NCI-H187 (cell line): ENCODE measurements at places on chromosomes 13 and 19.

- no peak for DNase-seq
These were observed 77.2 kb upstream of the ARHGEF7 start for GRCh38 chr13:111037927-111038326.

DNA sequence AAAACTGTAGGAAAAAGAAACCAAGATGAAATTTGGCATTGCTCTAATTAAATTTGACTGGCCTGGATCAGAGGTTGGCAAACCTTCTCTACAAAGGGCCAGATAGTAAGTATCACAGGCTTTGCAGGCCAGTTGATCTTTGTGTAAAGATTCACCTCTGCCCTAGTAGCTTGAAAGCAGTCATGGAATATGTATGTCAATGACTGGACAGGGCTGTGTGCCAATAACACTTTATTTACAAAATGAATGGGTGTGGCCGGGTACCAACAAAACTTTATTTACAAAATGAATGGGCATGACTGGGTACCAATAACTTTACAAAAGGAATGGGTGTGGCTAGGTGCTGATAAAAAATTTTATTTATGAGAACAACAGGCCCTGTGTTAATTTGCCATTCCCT is 20.0 kb downstream of the SIN3B start:
- DNase-seq: no peak

GRCh38 chr13:71503781-71504180 is 363.2 kb downstream of the DACH1 start:
- DNase-seq: no peak

DNA sequence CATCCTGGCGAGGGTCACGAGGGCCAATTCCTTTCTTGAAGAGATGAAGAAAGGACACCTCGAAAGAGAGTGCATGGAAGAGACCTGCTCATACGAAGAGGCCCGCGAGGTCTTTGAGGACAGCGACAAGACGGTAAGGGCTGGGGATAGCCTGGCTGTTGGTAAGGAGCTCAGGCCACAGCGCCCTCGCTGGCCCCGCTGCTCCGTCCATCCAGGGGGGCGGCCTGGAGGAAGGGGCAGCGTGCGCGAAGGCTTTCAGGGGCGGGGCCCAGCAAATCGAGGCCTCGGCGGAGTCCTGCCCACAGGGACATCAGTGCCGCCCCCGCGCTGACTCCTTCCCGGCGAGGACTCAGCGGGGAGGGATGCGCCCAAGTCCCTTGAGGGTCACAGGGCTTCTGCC is 6.9 kb downstream of the F10 start:
- DNase-seq: no peak

- DNase-seq: no peak
These were observed 500 bp upstream of the IFI30 start for GRCh38 chr19:18173054-18173571.

DNA sequence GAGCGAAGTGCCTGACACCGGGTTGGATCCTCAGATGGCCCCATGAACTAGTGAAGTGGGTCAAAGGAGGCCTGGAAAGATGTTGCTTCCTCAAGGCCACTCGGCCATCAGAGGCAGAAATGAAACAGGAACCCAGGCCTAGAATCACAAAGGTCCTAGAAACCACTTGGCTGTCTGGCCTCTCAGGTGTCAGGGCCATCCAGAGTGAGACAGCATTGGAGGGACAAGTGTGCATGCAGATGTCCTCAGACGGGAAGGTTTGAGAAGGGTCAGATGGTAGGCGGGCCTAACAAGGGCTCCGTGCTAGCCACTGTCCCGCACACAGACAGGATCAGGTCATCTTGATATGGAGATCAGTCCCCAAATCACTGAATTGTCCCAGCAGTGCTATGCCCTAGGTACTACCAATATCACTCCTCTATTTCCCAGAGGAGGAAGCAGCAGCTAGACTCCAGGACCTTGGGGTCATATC is 14.3 kb downstream of the CCDC97 start:
- no peak for DNase-seq

GRCh38 chr19:33394723-33395560 is 21.4 kb downstream of the CEBPG start:
- DNase-seq: no peak

GRCh38 chr19:36775768-36776167 is 3.2 kb upstream of the ZNF850 start:
- DNase-seq: no peak

DNA sequence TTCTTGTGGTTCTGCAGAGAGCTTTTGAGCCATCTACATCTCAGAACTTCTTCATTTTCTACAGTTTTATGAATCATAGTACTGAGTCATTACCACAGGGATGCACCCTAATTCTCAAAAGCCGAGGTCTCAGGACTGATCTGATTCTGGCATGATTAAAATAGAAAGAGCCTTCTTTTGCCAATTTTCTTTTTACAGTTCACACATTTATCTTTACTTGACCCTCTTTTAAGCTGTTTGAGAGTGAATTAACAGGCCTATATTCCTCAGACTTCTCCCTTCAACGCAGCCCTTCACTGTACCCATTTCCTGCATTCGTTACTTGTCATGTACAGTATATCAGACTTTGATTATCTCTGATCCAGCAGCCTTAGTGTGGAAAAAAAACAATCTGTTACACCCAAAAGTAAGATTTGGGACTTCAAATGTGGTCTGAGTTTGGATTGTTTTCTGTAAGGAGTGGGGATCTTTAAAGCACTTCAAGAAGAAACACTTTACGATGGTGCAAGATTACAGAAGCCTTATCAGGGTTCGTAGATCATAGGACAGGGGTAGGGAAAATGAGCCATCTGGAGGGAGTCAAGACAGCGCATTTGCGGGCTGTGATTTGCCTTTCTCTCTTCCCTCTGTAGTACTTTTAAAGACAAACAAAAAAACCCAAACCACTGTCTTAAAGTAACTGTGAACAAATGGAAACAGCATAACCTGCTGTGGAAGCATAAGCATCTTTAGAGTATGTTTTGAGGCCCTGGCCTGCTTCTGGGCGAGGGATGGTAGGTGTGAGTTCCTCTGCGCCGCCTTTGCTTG is 15.3 kb upstream of the GPR183 start:
- no peak for DNase-seq

DNA sequence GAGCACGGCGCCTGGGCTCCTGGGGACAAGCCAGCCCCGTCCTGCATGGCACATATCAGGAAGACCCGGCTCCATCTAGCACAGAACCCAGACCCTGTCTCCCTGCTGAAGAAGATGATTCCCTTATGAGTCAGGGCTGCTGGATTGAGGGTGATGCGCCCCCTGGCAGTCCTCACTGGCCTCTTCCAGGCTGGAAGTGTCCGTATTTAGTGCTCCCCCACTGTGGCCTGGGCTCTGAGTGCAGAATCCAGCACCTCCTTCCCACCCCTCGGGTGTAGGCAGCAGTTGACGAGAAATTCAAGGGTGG is 14.9 kb downstream of the COMP start:
- no peak for DNase-seq

- no peak for DNase-seq
These were observed 107.1 kb downstream of the UBL3 start for GRCh38 chr13:29743201-29743786.

GRCh38 chr19:41527089-41527488 is 48.9 kb upstream of the CEACAM21 start:
- no peak for DNase-seq

DNA sequence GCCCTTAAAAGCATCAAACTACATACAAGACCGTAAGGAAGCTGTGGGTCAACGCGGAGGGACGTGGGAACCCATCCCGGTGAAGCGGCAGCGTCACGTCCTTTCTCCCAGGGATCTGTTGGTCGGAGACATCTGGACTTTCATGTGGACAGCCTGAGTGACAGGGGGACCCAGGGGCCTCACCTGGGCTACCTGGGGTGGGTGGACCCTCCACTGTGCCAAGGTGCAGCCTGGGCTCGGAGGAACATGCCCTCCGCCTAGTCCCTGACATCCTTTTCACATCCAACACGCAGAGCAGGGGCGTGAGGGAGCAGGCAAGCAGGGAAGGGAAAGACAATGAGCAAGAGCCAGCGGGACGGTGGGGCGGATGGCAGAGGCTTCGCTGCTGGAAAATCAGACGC is 13.8 kb upstream of the GARIN5A start:
- no peak for DNase-seq

GRCh38 chr13:22454586-22454985 is 726.2 kb upstream of the SGCG start:
- DNase-seq: no peak

DNA sequence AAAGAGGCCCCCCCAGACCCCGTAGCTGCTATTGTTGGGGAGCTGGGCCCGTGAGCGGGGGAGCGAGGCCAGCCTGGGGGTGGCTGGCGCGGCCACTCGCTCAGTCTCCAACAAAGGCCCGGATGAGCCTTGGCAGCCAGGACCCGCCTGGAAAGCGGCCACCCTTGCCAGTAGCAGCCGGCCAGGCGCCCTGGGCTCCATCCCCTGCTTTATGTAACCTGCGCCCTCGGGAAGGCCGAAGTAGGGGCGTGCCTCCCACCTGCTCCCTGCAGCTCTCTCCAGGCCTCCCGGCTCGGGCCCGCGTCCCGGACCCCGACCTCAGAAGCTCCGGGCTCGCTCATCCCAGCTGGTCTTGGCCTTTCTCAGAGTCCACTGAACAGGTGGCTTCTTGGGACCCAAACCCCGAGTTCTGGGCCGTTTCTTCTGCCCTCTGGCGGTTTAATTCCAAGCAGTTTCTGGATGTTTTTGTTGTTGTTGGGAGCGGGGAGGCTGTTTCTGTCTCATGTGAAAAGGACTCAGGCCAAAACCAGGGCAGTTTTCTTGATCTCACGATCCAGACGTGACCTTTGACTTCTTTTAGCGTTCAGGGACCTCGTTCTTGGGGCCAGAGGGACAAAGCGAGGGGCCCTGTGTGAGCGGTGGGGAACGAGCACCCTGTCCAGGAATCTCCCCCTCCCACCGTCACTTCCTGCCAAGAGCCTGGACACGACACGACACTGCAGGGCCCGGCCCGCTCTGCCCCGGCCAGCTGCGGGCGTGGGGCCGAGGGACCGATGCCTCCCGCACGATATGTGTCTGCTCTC is 1.2 kb downstream of the CDC34 start:
- DNase-seq: no peak

DNA sequence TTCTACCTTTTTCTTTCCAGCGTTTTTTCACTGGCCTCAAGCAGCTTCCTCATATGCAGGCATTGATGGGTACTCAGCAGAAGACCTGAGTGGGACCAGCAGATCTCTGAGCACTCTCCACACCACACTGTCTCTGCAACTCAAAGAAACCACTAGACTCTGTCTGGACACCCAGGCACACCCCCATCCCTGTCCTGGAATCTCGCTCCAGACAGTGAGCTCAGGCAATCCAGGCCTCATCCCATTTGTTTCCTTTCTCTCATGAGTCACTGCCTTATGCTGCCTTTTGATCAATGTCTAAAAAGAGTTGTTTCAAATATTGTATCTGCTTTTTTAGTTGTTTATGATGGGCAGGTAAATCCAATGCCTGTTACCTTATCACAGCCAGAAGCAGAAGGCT is 19.7 kb upstream of the POP4 start:
- DNase-seq: no peak

GRCh38 chr13:23833733-23834611 is 55.2 kb downstream of the MIPEP start:
- no peak for DNase-seq

GRCh38 chr13:26348966-26349365 is 95.0 kb downstream of the CDK8 start:
- no peak for DNase-seq

GRCh38 chr13:101447852-101448251 is 4.6 kb upstream of the ITGBL1 start:
- DNase-seq: no peak

- DNase-seq: no peak
These were observed 83.5 kb upstream of the FNDC3A start for GRCh38 chr13:48892053-48892687.

DNA sequence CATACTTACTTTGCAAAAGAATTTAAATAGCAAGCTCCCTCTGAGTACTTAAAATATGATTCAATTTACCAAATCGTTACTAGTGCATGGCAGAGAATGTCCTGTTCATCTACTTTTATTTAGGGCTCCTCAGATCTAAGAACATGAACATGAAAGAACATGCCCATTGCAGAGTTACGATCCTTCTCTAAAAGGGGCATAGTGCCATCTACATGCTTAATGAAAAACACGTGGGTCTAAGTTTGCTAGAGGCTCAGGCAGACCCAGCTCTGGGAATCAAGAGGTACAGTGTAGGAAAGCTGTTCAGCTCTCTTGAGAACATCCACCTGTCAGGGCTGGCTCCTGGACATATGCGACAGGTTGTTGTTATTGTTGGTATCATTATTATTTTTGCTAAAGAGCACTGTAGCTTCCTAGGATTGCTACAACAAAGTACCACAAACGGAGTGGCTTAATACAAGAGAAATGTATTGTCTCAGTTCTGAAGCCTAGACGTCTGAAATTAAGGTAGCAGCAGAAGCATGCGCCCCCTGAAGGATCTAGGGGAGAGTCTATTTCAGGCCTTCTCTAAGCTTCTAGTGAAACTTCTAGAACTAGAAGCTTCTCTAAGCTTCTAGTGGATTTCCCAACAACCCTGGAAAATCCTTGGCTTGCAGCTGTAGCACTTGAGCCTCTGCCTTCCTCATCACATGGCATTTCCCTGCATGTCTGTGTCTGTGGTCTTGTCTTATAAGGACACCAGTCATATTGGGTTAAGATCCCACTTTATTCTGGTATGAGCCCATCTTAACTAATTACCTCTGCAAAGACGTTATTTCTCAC is 133.9 kb downstream of the DCT start:
- peak; percentile 42 for DNase-seq

DNA sequence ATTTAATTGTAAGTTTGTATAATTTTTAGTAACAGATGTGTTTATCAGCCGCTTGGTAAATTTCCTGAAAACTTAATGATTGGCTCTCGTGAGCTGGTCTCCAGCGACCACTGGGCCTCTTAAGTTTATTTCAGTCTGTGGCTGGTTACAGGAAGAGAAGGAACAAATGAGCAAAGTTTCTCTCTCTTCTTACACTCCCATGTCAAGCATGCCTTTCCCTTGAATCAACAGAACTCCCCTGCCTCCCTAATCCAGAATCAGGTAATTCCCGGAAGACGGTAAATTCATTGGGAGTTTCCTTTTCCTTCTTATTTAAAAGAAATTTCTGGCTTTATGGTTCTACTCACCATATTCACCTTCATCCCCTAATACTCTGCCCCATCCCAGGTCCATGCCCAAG is 52.5 kb upstream of the POMP start:
- DNase-seq: no peak

DNA sequence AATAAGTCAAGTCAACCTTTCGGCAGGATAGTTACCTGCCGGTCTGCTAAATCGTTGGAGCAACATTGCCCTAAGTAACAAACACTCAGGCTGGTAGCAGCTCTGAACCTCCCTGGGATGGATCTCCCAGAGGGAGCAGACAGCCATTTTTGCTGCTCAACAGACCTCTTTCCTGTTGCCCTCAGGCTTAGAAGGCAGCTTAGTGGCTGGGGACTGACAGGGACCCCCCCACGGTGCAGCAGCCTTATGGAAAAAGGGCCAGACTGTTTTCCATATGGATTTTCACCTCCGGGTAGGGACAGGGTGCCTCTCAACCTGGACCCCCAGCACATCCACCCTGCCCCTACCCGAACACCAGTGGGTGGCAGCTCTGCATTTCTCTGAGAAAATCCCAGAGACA is 49.7 kb downstream of the UBL3 start:
- no peak for DNase-seq

GRCh38 chr19:43901395-43902390 is 33.4 kb downstream of the ZNF45 start:
- peak; percentile 51 for DNase-seq

- DNase-seq: no peak
These were observed 1.0 kb upstream of the MYH14 start for GRCh38 chr19:50202386-50202785.

- DNase-seq: no peak
These were observed 116.4 kb downstream of the RFC3 start for GRCh38 chr13:33934343-33934742.
